ENCODE measurements at places on chromosomes 11 and 22. TPM values are rescaled to one million over a fixed set of nuclear protein-coding genes. Genes with fewer than 3 reads are reported as not detected.

GRCh38 chr11:44634401-44635281, 69.2 kb downstream of the CD82 start:
- DNase-seq, result peak; percentile 93

AMOTL1 gene
- 15.1 TPM for total RNA-seq

GRIK4 gene
- not detected for total RNA-seq

OR5A1 gene
- total RNA-seq, result not detected

DNA sequence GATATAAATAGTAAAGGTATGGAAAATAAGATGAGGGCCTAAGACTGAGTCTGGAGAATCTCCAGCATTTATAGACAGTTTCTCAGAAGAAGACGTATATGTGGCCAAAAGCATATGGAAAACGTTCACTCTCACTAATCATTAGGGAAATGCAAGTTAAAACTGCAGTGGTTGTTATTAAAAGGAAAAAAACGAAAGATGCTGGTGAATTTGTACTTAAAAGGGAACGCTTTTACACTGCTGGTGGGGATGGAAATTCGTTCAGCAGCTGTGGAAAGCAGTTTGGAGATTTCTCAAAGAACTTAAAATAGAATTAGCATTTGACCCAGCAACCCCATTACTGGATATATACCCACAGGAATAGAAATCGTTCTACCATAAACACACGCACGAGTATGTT, 180.5 kb upstream of the CADM1 start:
- no peak for DNase-seq

- DNase-seq, result no peak
Measured at GRCh38 chr11:32188785-32189184, 97.9 kb downstream of the RCN1 start.

TMEM25 gene
- total RNA-seq, result 0.89 TPM

- no peak for DNase-seq
Measured at GRCh38 chr11:118740892-118741291, 50.1 kb downstream of the DDX6 start.

DNA sequence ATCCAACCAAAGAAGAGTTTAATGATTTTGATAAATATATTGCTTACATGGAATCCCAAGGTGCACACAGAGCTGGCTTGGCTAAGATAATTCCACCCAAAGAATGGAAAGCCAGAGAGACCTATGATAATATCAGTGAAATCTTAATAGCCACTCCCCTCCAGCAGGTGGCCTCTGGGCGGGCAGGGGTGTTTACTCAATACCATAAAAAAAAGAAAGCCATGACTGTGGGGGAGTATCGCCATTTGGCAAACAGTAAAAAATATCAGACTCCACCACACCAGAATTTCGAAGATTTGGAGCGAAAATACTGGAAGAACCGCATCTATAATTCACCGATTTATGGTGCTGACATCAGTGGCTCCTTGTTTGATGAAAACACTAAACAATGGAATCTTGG, 23.9 kb downstream of the KDM4D start:
- DNase-seq, result no peak

GRCh38 chr11:102447193-102447592, 5.4 kb downstream of the TMEM123 start:
- DNase-seq, result no peak

C11orf42 gene
- total RNA-seq, result not detected

GRCh38 chr22:19786264-19786585, 25.6 kb downstream of the TBX1 start:
- DNase-seq, result no peak

- DNase-seq, result no peak
Measured at GRCh38 chr22:17232406-17232805, 13.2 kb upstream of the ADA2 start.

DNA sequence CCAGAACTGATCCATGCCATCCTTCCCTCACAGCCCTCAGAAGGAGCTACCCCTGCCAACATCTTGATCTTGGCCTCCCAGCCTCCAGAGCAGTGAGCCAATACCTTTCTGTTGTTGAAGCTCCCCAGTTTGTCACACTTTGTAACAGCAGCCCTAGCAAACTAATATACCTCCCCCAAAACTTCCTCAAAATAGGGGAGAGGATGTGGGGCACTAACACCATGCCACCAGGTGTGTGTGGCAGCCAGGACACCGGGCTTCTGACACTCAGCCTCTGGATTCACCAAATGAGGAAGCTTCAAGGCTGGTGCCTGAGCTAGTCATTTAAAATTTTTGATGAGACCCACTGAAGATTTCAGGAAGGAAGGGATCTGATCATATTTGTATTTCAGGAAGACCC, 84.9 kb downstream of the CSNK2A3 start:
- DNase-seq, result no peak

STARD10 gene
- 15.1 TPM for total RNA-seq

ZNF280B gene
- 1.1 TPM for total RNA-seq

BLID gene
- not detected for total RNA-seq

GRCh38 chr11:65782816-65783228, 2.0 kb upstream of the AP5B1 start:
- DNase-seq, result no peak

RASD2 gene
- 0.56 TPM for total RNA-seq

DNA sequence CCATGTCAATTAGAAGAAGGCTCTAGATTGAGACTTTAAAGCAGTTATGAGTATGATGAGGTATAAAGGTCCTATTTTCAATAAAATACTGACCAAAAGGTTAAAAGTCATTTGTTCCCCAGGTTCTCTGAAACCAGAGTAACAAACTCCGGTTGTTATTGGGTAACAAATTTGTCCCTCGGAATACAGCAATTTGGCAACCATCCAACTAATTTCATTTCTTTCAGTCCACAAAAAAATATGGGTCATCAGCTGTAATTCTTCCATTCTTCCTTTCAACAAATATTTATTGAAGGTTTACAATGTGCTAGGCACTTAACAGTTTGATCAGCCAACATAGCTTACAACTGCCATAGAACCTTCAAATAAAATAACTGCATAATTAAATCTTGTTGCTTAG, 79.9 kb downstream of the TTC28 start:
- DNase-seq, result no peak

DNA sequence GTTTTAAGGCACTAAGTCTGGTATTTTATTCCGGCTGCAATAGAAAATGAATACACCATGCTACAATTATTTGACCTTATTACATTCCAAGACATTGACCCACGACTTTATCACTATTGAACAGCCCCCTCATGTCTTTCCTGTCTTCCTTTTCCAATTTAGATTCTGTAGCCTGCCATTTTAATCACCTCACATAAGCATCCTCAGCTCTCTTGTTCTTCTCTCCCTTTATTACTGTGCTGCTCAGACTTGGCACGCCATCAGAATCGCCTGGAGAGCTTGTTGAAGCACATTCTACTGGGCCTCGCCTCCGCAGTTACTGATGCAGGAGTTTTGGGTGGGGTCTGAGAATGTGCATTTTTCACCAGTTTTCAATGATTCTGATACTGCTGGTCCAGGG, 38.7 kb upstream of the SWAP70 start:
- no peak for DNase-seq

HMOX1 gene
- total RNA-seq, result 36.1 TPM
